ENCODE measurements at places on chromosomes 7 and 10. TPM values are rescaled to one million over a fixed set of nuclear protein-coding genes. Genes with fewer than 3 reads are reported as not detected.

- H3K36me3 ChIP-seq = no peaks in the 10 kb centered on the region
- H3K4me1 ChIP-seq = no peaks in the 10 kb centered on the region
- no peak overlapping the region for H3K4me3 ChIP-seq
These were observed 308.3 kb downstream of the PHF14 start for GRCh38 chr7:11281953-11282352.

- no peak overlapping the region for H3K4me3 ChIP-seq
- no peak for DNase-seq
- H3K4me1 ChIP-seq = no peaks in the 10 kb centered on the region
These were observed 58.5 kb upstream of the SMIM30 start for GRCh38 chr7:113176836-113177235.

Gene CYP2E1
- not detected for polyA plus RNA-seq

DNA sequence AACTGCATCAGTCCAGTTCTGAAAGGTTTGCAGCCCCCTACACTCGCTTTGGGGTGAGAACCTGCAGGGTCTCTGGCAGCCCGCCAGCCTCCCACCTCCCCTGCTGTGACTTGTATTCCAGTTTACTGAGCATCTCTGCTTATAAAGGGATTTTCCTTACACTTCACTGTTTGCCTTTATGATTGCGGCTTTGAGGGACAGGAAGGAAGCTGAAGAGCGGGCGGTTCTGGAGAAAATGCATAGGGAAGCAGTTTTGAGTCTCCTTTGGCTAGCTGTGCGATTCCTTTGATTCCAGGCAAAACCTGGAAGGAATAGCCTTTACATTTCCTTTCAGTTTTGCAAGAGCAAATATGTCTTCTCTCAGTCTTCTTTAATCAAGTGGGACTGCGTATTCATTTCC lies 65.0 kb upstream of the TRIM8 start:
- peaks cover 2% of the 10 kb centered on the region for H3K27me3 ChIP-seq
- H3K4me1 ChIP-seq = peaks cover 4% of the 10 kb centered on the region
- H3K27ac ChIP-seq = no peak overlapping the region
- no peak overlapping the region for H3K4me3 ChIP-seq
- no peak for DNase-seq
- H3K36me3 ChIP-seq = no peaks in the 10 kb centered on the region

- no peak overlapping the region for H3K4me3 ChIP-seq
- no peak for DNase-seq
- no peaks in the 10 kb centered on the region for H3K36me3 ChIP-seq
- H3K27me3 ChIP-seq = peaks cover 9% of the 10 kb centered on the region
- peaks cover 7% of the 10 kb centered on the region for H3K4me1 ChIP-seq
These were observed 108.7 kb downstream of the DOCK1 start for GRCh38 chr10:127013691-127014473.

DNA sequence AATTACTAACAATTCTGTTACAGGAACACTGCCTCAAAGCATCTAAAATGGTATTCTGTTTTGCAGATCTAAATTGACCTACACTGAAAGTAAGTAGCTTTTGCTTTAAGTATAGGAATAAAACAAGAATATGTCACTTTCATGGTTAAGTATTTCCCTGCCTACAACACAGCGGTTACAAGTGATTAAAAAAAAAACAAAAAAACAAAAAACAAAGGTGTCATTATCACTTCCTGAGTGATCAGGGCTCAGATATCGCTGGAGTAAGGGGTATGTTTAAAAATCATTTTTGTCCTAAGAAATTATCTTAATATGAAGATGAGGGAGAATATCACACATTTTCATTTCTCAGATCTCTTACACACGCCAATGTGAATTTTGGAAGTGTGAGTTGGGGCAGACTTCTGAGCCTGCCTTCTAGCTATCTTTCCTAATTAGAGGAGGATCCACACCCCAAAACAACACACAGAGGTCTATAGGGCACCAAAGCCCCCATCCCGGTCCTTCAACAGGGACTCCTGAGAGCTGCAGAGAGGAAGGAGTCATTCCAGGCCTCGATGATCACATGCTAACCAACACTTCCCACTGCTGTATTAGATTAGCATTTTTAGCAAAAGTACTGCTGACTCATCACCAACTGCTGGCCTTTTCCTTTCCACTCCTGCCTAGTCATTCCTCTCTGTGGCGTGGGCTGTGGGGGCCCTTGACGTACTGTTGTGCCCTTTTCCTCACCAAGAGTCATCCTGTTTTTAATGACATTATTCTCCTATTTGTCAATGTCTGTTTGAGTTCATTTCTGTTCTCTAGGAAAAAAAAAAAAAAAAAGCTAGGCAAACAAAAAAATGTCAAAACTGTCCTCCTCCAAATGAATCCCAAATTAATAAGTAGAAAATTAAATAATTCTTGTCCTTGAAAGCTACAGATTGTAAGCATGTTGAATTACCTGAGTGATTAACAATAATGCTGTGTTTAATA lies 31.2 kb downstream of the PRTFDC1 start:
- peaks cover 21% of the 10 kb centered on the region for H3K36me3 ChIP-seq
- no peaks in the 10 kb centered on the region for H3K27me3 ChIP-seq
- H3K4me3 ChIP-seq = peak overlapping the region; percentile 55
- DNase-seq = peak; percentile 22

Gene LAMTOR4
- 587 TPM for polyA plus RNA-seq

Measured in immature natural killer cell (primary cell).